ENCODE measurements at places on chromosomes 5 and 9.
A peak's percentile ranks its signal among the peaks of the same experiment; 100 is the strongest.

DNA sequence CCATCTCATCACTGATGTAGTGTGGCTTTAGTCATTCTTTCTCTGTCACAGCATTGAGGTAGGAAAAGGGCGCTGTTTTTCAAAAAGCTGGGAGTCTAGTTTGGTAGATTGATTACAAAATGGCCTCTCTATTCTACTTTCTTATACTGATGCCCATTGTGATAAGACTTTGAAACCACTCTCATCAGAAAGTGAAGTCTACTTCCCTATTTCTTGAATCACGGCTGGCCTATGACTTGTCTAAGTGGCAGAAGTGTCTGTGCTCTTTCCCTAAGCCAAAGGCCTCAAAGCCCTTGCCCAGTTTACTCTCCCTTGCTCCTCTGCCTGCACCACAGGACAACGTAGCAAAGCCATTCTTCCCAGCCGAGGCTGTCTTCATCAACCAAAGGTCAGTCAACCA, 83.0 kb upstream of the IL33 start:
- peak; percentile 55 for DNase-seq

GRCh38 chr9:128643519-128644300, 12.9 kb downstream of the DYNC2I2 start:
- DNase-seq: peak; percentile 76

DNA sequence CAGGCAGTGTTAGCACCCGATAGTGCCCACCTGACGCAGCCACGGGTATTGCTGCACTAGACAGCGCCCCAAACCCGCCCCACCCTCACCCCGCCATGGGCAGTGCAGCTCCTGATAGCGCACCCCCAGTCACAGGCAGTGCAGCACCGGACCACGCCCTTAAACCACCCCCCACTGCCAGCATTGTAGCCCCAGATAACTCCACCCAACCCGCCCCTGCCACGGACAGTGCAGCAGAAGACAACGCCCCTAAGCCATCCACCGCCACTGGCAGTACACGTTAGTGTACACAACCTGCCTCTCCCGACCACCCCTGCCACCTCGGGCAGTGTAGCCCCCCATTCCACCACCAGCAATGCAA, 825 bp upstream of the PCAT7 start:
- DNase-seq: no peak

DNA sequence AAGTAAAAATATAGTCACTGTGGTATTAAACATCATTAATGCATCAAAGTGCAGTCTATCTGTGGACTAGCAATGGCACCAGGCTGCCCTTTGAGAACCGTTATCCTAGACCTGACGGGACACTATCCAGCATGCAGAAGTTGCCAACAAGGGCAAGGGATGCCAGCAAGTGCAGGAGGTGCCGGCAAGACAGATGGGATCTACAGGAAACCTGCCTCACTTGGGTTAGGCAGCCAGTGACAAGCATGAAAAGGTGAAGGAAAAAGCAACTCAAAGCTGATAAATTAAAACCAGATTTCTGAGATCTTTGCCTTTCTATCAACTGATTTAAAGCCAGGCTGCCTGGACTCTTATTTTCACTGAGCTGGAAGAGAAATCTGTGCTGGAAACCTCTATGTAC, 315.2 kb upstream of the PDE4D start:
- no peak for DNase-seq

DNA sequence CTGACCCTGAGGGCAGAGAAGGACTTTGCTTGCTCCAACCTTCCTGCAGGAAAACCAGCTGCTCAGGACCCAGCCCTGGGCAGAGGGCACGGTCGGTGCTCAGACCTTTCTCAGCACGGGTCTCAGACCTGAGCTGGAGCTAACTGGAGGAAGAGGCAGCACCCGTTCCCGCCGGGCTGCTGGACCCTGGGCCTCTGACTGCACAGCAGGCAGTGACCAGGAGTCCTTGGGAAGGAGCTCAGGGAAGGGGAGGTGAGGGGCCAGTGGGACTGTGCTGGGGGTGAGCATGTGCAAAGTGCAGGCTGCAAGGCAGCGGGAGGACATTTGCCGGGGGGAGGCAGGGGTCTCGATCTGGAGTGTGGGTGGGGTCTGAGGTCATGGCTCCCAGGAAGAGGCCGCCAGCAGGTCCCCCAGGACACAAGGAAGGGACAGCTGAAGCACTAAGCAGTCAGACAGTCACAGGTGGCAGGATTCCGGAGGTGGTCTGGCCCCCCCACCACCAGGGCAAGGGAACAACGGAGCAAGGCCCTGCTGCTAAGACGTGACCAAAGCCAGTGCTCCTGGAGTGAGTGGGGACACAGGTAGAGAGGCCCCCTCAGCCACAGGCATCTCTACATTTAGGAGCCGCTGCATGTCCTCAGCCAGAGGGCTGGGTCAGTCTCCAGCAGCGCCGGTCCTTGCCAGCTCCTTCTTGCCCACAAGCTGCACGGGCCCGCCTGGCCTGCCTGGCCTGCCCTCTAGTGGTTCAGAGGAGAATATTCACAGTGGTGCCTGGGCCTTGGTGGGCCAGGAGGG, 4.8 kb upstream of the DPM2 start:
- DNase-seq: peak; percentile 68

- DNase-seq: peak; percentile 33
Measured at GRCh38 chr5:56853698-56854097, 38.3 kb downstream of the MAP3K1 start.

DNA sequence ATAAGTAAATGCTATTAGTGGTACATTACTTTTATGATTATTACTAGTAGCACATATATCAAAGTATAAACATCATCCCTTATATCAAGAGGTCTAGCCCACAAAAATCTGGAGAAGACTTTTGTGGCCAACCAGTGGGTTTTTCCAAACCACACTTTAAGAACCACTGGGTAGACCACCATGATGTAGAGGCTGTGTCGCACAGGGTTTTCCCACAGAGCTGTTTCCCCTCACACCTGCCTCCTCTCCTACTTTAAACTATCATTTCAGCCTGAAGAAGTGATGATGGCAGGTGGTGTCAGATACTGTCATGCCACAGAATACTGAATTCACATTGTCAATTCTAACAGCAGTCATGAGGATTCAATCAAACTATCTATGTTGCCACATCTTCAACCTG, 109.2 kb downstream of the FBXW11 start:
- no peak for DNase-seq

DNA sequence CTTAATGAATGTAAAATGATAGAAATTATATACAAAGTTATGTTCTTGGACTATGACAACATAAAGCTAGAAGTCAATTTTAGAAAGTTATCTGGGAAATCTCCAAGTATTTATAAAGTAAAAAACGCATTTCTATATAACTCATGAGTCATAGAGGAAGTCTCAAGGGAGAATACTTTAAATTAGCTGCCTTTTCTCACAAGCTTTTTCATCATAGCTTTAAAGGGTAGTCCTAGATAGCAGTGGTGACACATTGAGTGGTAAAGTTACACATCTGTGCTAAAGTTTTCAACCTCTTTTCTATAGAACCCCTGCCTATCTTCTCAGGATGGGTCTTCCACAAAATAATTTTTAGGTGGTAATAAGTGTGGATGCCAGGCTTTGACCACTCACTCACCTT, 598.3 kb upstream of the FAM174A start:
- no peak for DNase-seq

- DNase-seq: no peak
Measured at GRCh38 chr5:72459913-72460312, 47.3 kb downstream of the ZNF366 start.

DNA sequence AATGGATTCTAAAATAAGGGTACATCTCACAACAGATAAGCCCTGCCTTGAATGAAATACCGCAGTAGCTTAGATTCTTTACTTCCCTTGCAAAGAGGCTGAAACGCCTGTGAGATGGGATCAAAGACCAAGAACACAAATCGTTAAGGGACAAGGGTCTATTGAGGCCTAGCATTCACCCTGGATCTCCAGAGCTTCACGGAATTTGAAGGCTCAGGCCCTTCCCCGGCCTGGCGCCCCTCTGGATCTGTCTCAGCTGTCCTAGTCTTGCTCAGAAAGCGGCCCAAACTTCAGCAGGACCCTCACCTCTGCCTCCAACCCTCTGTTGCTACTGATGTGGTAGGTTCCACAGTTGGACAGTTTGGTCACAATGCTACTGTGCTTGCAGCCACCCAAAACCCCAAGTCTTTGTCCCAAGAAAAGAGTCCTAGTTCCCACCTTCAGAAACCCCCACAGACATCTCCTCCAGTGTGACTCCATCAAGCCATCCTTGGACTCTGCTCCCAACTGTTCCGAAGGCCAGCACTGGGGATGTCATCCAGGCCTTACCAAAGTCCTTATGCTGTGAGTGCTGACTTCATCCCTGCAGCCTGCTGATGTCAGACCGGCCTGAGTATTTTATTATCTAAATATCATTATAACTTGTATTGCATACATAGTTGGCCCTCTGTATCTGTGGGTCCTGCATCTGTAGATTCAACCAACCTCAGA, 9.4 kb downstream of the CORO2A start:
- no peak for DNase-seq

DNA sequence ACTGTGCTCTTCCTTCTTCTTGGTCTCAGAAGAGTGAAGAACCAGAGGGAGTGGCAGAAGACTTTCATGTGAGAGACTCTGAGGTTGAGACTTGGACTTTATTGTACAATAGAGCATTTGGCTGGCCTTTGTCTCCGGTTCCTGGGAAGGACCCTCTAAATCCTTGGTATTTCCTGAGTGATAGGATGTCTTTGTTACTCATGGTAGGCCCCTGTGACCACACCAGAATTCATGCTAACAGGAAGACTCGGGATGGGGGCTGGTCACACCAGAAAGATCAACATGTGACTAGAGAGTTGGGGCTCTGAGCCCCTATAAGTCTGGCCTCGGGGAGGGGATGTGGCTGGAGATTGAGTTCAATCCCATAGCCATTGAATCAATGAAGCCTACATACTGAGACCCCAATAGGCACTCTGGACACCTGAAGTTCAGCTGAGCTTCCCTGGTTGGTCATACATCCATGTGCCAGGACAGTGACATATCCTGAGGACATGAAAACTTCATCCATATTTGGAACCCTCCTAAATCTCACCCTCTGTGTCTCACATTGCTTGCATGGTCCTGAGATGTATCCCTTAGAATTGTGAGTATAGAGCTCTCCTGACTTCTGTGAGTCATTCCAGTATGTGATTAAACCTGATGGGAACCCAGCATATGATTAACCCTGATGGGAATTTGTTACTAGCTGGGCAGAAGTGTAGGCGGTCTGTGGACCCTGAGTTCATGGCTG, 201.7 kb downstream of the GADD45G start:
- no peak for DNase-seq

- DNase-seq: peak; percentile 42
Measured at GRCh38 chr9:126203313-126203712, 123.3 kb upstream of the MVB12B start.

GRCh38 chr5:16735101-16736060, 118.6 kb upstream of the RETREG1 start:
- no peak for DNase-seq

GRCh38 chr5:95151694-95152093, 133.2 kb downstream of the MCTP1 start:
- DNase-seq: no peak

- no peak for DNase-seq
Measured at GRCh38 chr9:9216934-9217333, 1395.9 kb downstream of the PTPRD start.

DNA sequence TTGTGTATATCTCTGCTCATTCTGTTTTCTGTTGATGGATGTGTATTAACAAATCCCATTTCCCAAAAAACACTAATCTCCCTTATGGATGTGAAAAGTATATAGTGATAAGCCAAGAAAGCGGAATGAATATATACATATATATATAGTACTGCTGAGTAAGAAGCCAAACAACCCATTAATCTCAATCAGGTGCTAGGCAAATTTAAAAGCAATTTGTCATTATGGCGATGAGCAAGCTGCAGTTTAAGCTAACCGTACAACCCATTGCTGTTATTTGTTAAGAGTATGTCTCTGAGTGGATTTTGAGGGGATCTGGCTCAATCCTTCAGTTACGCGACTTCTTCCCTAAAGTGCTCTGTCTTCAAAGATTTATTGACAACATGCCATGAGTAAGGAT, 640.4 kb upstream of the ARRDC3 start:
- DNase-seq: no peak

DNA sequence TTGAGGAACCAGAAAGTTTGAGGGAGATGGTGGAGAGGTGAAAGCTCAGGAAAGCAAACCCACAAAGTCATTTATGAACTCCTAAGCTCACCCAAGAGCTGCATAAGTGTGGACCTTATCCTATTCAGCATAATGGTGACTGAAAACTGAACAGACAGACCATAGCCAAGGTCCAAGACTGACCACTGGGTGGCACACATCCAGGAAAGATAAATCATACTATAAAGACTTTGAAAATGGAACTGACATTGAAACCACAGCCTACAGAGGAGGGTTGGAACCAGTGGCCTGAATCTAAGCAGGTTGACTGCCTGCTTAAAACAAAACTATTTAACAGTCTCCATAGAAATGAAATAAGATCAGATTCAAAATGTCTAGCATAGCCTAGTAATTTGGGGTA, 121.0 kb upstream of the RGS7BP start:
- peak; percentile 34 for DNase-seq

DNA sequence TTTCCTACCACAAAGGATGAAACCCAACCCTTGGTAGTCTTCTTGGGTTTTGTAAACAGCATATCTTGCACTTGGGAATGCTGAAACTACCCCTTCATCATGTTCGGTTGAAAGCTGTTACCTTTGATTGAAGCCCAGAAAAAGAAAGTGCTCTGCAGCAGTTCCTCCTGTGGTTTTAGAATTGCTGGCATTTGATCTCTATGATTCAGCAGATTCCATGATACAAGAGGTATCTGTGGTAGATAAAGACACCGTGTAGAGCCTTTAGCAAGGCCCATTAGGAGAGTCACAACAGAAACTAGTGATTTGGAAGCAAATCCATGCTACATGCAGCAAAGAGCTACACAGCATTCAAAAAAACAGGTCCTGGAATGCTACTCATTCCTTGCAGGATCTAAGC, 557.0 kb downstream of the TLE1 start:
- DNase-seq: peak; percentile 68

GRCh38 chr5:31941151-31941755, 232.9 kb downstream of the GOLPH3 start:
- DNase-seq: no peak

- DNase-seq: no peak
Measured at GRCh38 chr5:59959330-59959729, 65.8 kb upstream of the PDE4D start.

GRCh38 chr9:91039125-91039834, 237.7 kb downstream of the SYK start:
- DNase-seq: no peak

DNA sequence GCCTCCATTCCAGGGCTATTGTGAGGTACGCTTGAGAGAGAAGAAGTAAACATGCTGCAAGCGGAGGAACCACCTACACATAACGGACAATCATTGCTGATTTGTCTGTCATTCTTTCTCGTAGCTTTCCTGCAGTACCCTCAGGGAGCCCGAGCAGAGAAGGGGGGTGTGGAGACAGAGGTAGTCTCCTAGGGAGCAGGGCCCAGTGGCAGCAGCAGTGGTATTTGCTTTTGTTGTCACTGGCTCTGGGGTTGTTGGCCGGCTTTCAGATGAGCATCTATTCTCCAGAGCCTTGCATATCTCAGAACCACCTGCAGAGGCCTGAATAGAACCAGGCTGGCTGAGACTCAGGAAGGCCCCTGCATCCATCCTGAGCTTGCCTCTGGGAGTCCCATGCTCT, 19.9 kb downstream of the ENHO start:
- DNase-seq: no peak

GRCh38 chr9:135886147-135886981, 21.0 kb downstream of the CAMSAP1 start:
- DNase-seq: peak; percentile 48
